Glomerular endothelial cell (primary cell): ENCODE measurements at places on chromosomes 1 and 21. TPM values are rescaled to one million over a fixed set of nuclear protein-coding genes. Genes with fewer than 3 reads are reported as not detected.

DNA sequence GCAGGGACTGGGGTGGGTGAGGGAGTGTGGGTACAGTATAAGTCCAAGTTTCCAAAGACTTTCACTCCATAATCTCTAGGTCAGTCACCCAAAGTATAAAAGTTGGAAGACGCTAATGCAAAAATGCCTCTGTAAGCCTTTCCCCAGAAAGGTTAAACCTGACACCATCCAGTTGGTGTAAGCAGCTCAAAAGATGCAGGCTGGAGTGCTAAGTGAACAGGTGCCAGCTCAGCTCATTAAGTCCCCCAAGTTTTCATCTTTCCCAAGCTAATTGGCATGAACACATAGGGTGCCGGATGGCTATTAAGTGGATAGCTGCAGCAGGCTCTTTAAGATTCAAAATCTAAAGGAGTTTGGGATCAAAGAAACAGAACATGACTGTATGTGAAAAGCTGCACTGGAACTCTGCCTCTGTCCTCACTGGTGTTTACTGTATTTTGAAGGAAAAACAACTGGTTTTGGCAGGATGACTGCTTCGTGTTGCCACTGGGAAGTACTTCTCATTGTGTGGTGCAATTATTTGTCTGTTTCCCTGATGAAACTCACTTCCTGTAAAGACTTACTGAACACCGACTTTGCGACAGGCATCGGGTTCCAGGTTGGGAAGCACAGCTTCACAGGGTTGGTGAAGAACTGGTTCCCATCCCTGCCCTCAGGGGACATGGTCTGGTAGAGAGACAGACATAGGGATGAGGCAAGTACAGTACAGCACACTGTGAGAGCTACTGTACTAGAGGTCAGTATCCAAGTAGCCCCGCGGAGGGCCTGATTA lies 152.7 kb downstream of the DAB1 start:
- DNase-seq: no peak

DNA sequence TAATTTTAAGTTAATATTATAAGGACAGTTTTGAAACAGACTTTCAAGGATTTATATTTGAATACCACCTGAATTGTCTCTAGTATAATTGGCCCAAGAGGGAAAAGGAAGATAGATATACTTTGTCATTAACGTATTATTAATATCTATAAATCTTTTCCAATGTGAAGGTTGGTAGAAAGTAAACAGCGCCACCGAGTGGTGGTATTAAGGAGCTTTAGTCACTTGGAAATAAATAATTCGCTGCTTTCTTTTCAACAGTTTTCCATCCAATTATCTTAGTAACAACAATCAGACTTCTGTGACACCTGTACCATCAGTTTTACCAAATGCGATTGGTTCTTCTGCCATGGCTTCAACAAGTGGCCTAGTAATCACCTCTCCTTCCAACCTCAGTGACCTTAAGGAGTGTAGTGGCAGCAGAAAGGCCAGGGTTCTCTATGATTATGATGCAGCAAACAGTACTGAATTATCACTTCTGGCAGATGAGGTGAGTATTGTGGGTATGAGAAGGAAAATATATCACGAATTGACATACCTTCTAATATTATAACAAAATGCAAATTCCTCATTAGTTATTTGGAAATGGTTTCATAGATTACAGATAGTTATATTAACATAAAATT lies 37.7 kb downstream of the SH3GLB1 start:
- peak; percentile 36 for DNase-seq

GRCh38 chr1:110262296-110262695 lies 52.2 kb downstream of the KCNC4 start:
- no peak for DNase-seq

DNA sequence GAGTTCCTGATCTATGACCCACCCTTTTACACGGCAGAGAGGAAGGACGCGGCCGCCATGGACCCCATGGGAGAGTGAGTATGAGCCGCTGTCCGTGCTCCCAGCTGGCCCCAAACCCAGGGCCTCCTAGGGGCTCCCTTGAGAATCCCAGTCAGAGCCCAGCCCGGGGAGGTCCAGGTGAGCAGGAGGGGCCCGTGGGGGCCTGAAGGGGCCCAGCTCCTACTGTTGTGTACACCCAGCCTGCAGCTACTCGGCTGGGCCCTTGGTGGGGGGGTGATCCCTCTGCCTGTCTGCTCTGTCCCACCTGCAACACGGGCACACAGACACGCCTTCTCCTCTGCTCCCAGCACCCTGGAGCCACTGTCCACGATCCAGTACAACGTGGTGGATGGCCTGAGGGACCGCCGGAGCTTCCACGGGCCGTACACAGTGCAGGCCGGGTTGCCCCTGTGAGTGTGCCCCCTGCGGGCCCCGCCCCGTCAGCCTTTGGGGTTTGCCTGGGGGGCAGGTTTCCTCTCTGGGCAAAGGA lies 28.6 kb upstream of the LRRC3 start:
- DNase-seq: no peak

- no peak for DNase-seq
Measured at GRCh38 chr1:172484252-172484651, 40.4 kb upstream of the PIGC start.

GRCh38 chr1:161282991-161283390 lies 24.4 kb downstream of the PCP4L1 start:
- DNase-seq: no peak

- DNase-seq: no peak
Measured at GRCh38 chr1:173301507-173301906, 94.4 kb upstream of the TNFSF4 start.

DNA sequence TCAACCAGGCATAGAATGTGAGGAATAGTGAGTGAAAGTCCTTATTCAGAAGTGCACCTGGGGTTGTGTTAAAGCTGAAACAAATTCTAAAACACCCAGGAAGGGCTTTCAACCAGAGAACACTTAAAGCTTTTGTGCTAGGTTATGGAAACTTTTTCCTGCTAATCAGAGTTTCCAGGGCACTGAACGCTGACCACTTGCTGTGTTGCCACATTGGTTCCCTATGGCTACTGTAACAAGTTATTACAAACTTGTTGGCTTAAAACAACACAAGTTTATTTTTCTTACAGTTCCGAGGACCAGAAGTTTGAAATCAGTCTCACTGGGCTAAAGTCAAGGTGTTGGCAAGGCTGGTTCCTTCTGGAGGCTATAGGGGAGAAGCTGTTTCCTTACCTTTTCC lies 300.6 kb downstream of the HHAT start:
- no peak for DNase-seq

- no peak for DNase-seq
Measured at GRCh38 chr1:33275195-33275594, 18.9 kb downstream of the ZNF362 start.

GRCh38 chr1:151012684-151013471 lies 4.6 kb downstream of the PRUNE1 start:
- no peak for DNase-seq

GRCh38 chr21:43832648-43833047 lies 32.4 kb upstream of the AGPAT3 start:
- DNase-seq: no peak

- DNase-seq: peak; percentile 33
Measured at GRCh38 chr1:200670242-200671118, 773 bp upstream of the DDX59 start.

- DNase-seq: no peak
Measured at GRCh38 chr1:160975026-160975425, 20.4 kb upstream of the ITLN2 start.

GRCh38 chr1:53319296-53320101 lies 8.4 kb downstream of the LRP8 start:
- DNase-seq: no peak

DNA sequence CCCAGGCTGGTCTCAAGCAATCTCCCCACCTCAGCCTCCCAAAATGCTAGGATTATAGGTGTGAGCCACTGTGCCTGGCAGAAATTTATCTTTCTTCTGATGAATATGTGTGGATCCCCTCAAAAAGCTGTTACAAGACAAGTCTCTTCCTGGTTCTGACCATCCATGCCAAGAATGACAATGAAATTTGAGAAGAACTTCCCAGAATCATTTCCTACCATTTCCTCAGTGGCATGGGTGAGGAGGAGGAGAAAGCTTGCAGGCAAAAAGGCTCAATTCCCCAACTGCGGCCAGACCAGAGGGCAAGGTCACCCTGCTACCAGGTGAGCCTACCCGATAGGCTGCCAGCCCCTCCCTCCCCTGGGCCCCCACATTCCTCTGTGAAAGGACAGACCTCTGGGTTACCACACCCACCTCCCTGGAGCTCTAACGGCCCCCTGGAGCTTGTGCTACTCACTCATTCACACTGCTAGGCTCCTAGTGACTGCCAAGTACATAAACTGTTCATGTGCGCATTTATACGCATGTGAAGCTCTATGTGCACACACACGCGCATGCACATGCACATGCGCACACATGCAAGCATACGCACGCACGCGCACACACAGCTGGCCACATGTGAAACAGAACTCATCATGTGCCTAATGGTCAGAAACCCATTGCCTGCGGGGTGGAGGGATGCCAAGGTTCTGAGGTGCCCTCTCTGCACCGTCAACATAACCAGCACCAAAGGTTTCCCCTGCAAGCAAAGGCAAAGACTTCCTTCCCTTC lies 17.0 kb downstream of the MRAP start:
- no peak for DNase-seq

DNA sequence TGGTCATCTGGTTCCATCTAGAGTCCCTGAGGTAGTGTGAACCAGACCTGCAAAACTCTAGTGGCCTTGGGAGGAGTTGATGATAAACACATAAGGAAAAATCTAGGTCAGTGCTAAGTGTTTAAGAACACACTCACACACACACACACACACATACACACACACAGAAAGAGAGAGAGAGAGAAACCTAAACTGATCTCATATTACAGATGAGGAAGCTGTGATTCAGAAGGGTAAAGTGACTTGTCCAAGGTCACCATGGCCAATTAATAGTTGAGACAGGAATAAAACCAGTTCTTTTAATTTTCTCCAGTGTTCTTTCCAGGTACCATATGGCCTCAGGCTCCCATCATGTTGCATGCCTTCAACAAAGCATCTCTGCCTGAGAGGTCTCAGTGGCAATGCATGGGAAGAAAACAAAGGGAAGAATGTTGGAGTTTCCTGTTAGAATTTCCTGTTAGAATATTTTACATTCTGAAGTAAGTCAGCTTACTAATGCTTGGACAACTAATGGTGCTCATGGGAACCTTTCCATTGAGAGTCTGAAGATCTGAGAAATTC lies 77.3 kb upstream of the TSPAN2 start:
- DNase-seq: peak; percentile 68

DNA sequence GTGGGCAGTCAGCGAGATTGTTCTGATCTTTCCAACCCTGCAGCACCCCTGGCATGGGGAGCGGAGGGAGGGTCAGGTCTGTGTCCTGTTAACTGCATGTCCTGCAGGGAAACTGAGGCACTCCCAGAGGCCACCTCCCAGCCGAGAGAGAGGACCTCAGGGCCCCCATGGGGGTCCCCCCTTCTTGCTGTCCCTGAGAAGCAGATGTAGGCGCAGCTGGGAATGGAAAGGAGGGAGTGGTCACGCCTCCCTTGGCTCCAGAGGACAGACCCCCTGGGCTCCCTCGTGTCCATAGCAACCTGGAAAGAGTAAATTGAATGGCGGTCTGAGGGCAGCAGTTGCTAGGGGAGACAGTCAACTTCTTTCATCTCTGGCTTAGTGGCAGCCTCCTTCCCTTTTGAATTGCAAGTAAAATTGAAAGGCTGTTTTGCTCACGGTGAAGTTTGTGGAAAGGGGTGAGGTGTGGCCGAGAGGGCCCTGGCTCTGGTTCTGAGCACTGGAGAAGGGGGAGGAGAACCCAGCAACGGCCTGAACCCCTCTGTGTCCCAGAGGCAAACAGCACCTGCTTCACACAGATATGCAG lies 4.9 kb downstream of the CROCC start:
- DNase-seq: no peak

DNA sequence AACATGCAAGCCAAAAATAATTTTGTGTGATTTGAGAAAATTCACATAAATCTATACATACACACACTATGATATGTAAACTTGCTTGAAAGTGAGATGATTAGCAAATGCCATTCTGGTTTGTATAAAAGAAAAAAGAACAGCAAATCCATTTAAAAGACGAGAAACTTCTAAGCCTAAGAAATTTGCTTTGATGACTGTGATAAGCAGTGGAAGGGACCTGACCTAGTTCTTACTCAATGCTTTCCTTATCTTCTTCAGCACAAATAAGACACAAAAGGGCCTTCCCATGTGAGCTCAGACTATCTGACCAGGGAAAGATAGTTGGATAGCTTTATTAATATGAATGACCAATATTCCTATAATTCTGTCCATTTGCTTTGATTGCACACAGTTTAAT lies 25.3 kb upstream of the NMNAT2 start:
- DNase-seq: no peak

DNA sequence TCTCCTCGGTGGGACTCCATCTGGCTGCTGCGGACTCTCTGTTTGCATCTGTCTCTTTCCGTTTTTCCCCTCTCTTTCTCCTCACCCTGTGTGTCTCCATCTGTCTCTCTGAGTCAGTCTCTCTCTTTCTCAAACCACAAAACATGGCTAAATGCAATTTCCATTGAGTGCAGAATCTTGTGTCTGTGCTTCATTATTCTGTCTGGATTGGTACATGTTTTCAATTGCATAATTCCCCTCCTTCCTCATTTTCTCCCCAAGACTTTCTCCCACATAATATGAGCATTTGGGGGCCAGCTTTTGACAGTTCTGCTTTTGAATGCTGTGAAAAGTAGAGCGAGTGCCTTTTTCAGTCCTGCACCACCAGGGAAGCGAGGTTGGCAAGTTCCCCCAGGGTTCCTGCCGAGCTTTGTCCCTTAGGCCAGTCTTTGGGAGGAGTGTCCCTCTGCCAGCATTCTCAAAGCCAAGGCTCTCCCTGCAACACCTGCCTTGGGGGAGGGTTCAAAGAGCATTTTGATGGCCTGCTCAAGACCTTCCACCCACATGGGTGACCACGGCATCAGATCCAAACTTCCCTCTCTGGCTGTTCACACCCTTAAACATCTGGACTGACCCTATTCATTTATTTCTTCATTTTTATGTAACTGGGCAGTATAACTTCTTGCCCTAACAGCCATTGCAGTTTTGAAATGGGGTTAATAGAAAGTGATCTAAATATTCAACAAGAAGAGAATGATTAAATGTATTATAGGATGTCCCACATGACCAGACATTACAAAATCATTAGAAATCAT lies 32.8 kb upstream of the SCMH1 start:
- DNase-seq: no peak

The FCRL2 gene
- not detected in 2 replicates for total RNA-seq

The PTGER3 gene
- total RNA-seq: 0.05 and 0.06 TPM in 2 replicates

The DISC1 gene
- total RNA-seq: 22.1 and 36.7 TPM in 2 replicates

The C1QC gene
- not detected in 2 replicates for total RNA-seq

The MRTO4 gene
- 30.3 and 35.6 TPM in 2 replicates for total RNA-seq

The GIPC2 gene
- total RNA-seq: 0.15 and 2.0 TPM in 2 replicates
